ENCODE measurements at places on chromosomes 3 and 15.

DNA sequence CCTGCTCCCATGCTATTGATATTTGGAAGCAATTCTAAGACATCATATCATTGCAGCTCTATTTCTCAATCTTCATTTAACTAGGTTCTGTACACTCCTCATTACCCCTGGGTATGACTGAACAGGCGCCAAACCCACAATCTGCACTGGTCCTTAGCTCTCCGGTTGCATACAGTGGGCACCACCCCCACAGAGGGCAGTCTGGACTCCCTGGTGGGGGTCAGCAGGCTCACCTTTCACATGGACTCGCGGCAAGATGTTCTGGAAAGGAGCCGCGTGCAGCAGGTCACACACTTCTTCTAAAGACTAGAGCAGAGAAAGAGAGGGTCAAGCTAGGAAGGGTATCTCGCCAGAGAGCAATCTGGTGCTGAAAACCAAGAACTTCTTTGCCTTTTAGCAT, 36.5 kb downstream of the NIPA2 start:
- DNase-seq = no peak

DNA sequence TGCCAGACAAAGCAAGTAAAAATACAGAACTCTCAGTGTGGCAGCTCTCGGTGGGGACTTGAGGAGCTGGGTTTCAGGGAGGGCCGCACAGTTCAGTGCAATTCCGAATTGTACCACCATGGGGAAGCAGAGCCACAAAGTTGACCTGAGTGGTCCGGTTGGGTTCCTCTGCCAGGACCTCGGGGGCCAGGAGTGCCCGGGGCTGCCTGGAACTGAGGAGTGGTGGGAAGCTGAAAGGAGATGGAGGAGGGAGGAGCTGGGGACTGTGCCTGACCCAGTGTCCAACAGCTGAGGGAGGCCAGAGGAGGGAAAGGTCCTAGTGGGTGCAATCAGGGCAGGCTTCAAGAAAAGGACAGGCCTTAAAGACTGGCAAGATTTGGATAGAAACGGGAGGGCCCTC, 32.2 kb upstream of the TRH start:
- no peak for DNase-seq

- DNase-seq = no peak
Measured at GRCh38 chr15:99735868-99736267, 2.6 kb upstream of the LYSMD4 start.

- DNase-seq = no peak
Measured at GRCh38 chr3:101036676-101037075, 43.5 kb upstream of the ABI3BP start.

GRCh38 chr3:17183951-17184550, 299.3 kb downstream of the PLCL2 start:
- no peak for DNase-seq

GRCh38 chr3:158788446-158788845, 13.4 kb upstream of the MFSD1 start:
- no peak for DNase-seq
